WTC11 (cell line): ENCODE measurements at places on chromosomes 11 and 22. TPM values are rescaled to one million over a fixed set of nuclear protein-coding genes. Genes with fewer than 3 reads are reported as not detected.

Gene PGGHG
- 74.9 to 111 TPM (median 106 TPM) in 3 replicates for total RNA-seq

Gene ARSA
- 17.7 to 18.8 TPM (median 17.8 TPM) in 3 replicates for total RNA-seq

GRCh38 chr11:1049071-1049405 is 12.5 kb upstream of the MUC6 start:
- DNase-seq = no peak

Gene EXPH5
- total RNA-seq = 8.1 to 11.2 TPM (median 9.2 TPM) in 3 replicates

- no peak for DNase-seq
Measured at GRCh38 chr11:77457340-77457739, 16.6 kb downstream of the PAK1 start.

DNA sequence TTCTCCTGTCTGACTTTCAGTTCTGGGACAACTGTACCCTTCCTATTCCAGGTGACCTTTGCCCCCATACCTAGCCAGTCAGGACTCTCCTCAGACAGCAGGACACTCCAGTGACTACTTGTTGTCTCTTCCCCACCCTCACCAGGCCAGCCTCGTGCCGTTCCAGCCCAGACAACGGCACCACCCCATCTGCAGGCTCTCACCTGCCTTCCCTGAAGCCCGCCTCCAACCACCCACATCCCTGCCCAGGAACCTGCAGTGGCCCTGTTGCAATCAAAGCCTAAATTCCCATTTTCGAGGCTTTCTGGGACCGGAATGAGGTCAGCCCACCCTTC is 3.7 kb downstream of the IL2RB start:
- no peak for DNase-seq

- no peak for DNase-seq
Measured at GRCh38 chr11:78810559-78811009, 235.9 kb upstream of the NARS2 start.

GRCh38 chr11:15770798-15771414 is 585.4 kb downstream of the SOX6 start:
- DNase-seq = peak; percentile 77

GRCh38 chr11:123796226-123796625 is 9.9 kb downstream of the OR6M1 start:
- DNase-seq = no peak

DNA sequence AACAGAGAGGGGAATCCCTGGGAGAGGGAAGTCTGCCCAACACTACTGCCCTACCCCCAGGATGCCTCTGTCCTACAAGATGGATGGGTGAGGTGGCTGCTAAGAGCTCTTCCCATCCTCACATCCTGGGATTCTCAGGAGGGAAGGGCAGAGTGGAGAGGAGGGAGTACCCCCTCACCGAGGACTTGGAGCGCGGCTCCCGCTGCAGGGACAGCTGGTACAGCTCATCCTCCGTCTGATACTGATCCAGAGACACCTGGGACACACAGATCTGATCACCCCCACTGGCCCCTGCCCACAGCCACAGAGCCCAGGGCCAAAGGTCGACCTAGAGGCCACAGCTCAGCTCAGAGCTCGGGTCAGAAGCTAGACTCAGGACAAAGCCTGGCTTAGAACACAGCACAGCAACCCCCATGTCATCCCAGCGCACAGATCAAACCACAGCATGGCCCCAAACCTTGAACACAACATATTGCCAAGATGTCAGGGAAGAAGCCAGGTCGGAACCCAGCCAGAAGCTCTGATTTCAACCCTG is 8.2 kb downstream of the RASGRP2 start:
- no peak for DNase-seq

Gene POU2AF1
- total RNA-seq = 0.07 to 0.27 TPM (median 0.22 TPM) in 3 replicates
